ENCODE measurements at places on chromosomes 7 and 10.

GRCh38 chr10:30756151-30756550, 126.6 kb upstream of the LYZL2 start:
- no peak for DNase-seq

- DNase-seq, result no peak
These were observed 73.9 kb downstream of the PDGFA start for GRCh38 chr7:445563-446288.

DNA sequence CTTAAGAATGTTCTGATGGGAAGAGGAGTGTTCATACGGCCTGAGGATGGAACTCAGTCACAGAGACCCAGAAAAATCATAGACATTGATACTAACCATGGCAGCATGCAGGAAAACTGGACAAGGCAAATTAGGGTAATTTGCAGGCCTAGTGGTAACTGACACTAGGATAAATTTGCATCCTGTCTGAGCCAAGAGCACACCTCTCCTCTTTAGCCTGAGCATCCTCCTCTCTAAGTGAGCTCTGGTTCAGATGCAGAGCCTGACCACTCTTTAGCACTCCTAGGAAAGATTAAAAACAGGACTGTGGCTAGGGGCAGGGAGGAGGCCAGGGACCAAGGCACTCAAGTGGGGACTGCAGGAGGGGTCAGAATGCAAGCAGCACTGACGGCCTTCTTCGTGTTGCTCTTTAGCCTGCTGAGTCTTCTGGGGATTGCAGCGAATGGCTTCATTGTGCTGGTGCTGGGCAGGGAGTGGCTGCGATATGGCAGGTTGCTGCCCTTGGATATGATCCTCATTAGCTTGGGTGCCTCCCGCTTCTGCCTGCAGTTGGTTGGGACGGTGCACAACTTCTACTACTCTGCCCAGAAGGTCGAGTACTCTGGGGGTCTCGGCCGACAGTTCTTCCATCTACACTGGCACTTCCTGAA, at the start of gene TAS2R41:
Gene TAS2R41 (plus strand): TSS at position 373 of the 650 bp plus-strand sequence. CDS start 0 bp downstream, at position 373.
- DNase-seq, result no peak

GRCh38 chr7:45161842-45162241, 4.3 kb downstream of the RAMP3 start:
- no peak for DNase-seq

- DNase-seq, result no peak
These were observed 53.1 kb downstream of the UNCX start for GRCh38 chr7:1285556-1286301.

Data from activated T-cell treated with anti-CD3 and anti-CD28 coated beads, Interleukin-2, amount 50 U/mL, for 72 hours (primary cell).